ENCODE measurements at places on chromosomes 4 and X. TPM values are rescaled to one million over a fixed set of nuclear protein-coding genes. Genes with fewer than 3 reads are reported as not detected.

GRCh38 chrX:138287205-138287877 is 424.2 kb downstream of the FGF13 start:
- no peak for DNase-seq

The USP9X gene
- 22.9 TPM for polyA plus RNA-seq

DNA sequence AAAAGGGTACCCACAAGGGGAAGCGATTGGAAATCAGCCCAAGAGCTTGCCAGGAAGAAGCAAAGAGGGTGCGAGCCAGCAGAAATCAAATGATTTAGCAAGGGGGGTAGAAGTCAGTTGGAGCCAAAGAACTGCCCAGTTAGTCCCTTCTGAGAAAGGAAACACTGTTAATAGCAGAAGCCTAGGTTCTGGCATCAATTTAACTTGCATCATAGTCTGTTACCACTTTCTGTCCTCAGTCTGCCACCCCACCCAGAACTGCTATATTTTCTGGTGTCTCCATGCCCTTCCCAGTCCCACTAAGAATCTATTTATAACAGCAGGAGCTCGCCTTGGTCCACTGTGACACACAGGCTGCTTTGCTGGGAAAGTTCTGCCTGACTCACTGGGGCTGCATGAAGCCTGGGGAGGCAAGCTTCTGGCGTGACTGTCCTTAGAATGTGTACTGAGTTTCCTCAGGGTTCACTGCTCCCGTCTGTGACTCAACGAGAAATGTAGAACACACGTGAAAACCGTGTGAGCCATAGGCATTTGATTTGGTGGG is 157.8 kb upstream of the TTC29 start:
- no peak for DNase-seq

DNA sequence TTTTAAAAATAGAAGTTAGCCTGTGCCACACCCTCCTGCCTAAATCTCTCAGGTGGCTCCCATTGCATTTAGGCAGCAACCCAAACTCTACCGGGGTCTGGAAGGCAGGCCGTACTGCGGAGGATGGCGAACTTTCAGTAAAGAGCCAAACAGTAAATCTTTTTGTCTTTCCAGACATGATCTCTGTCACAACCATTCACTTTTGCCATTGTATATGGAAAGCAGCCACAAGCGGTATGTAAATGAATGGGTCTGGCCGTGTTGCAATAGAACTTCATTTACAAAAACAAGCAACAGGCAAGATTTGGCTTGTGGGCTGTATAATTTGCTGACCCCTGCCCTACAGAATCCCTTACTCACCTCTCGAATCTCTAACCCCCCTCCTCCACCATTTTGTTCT is 3.3 kb downstream of the RADX start:
- DNase-seq = no peak

GRCh38 chrX:18607966-18608365 is 63.9 kb downstream of the RS1 start:
- no peak for DNase-seq

DNA sequence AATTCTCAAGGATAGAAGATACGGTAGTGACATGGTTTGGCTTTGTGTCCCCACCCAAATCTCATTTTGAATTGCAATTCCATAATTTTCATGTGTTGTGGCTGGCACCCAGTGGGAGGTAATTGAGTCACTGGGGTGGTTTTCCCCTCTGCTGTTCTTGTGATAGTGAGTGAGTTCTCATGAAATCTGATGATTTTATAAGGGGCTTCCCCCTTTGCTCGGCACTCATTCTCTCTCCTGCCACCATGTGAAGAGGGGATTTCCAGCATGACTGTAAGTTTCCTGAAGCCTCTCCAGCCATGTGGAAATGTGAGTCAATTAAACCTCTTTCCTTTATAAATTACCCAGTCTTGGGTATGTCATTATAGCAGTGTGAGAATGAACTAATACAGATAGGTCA is 8.5 kb upstream of the SPANXN4 start:
- no peak for DNase-seq

DNA sequence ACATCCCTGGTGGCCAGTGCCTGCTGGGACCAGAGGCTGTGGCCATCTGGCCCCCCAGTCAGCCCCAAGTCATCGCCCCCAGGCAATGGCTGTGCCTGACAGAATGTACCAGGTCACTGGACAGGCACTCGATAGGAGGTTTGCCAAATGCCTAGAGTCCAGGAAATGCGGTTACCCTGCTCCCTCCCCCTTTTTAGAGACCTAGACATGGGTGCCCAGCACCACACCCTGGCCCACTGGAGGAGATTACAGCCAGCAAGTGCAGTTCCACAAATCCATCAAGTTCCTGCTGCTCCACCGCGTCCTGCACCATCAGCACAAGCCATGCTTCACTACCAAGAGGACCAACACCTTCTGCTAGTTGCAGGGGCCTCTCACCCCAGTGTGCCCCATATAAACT is 16.2 kb upstream of the ZFX start:
- no peak for DNase-seq

DNA sequence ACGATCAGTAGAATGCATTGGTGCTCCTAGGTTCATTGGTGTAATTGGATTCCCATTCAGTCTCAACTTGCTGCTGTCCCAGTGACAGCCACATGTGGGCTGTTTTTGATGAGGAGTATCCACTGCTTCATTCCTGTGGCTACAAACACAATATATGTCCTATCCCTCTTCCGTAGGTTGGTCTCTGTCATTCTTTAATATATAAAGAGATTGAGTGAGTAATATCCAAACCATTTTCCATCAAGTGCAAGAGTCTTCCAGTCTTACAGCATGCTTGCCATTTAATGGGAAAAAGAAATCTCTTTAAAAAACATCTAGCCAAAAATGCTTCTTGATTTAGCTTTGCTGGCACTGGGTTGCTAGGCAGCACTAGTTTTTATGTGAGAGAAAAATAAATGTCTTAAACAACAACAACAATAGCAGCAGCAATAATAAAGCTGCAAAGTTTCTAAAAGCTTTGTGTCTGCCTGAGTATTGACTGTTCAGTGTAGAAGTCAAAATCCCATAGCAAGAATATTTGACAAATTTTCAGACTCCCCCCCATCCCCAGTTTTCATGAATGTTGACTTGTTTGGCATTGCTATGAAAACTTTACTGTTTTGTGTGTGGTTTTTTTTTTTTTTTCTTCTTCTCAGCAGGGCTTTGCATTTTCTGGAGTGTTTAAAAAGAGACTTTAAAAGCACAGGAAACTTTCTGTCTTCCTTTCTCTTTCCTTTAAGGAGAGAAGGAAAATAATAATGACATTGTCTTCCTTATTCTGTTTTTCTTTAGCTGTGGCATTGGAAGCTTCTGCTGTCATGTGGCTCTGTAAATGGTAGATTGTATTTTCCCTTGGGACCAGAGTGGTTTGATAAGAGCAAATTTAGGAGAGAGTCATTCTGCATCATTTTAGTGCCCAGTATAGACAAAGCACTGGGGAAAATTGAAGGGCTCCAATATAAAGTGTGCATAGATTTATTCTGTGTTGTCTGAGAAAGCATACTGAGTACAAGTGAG is 244.3 kb downstream of the ARHGAP10 start:
- no peak for DNase-seq

DNA sequence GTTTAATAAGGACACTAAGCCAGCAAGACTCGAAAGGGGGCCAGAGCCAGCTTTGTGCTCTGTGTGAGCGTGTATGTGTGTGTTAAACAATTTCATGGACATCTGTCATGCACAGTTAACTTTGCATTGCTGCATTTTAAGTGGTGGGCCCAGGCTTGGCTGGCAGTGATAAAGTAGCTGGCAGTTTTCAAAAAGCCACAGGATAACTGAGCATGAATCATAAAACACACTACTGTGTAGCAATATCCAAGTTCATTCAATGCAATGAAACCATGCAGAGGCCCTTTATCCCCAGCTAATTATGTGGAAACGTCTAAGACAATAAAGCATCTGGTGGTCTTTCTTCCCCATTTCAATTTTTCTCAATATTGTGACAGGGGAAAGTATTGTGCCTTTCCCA is 132.9 kb downstream of the NKX6-1 start:
- no peak for DNase-seq

GRCh38 chr4:21962691-21963090 is 14.1 kb upstream of the KCNIP4 start:
- DNase-seq = no peak
